ENCODE measurements at places on chromosomes 5 and 9.

- DNase-seq, result no peak
Measured at GRCh38 chr5:128328446-128328845, 209.6 kb downstream of the FBN2 start.

DNA sequence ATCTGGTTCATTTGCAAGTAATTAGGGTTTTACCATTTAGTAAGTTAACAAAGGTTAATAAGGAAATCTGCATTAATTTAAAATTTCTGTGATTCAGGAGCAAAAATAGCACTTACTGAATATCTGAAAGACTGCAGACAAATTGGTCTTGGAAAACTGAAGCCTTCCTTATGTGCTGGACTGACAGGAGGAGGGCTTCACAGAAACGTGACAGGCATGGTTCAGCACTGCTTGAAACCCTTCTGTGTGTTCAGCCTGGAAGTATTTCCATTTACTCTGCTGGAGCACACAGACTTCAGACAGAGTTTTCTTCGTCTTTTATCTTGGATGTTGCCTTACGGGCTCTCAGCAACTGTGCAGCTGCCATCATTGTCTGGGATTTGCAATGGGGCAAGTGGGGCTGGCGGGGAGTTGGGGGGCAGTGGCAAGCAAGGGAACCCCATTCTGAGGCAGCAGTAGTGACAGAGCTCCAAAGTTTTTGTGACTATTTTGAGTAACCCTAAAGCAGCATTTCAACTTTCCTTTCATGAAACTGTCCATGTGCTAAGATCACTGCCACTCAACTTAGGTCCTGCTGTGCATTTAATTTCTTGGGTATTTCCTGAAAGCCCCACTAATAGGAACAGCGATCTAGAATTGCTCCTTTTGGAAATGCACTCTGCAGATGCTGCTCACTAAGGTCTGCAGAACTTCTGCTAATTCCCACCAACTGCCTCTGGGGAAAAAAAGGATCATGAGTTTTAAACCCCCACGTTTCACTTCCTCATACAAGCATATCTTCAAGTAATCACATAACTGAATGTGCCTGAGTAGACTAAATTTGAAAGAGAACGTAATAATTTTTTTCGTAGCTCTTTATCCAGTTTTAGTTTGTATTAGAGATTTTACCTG lies 56.6 kb downstream of the KCNN2 start:
- no peak for DNase-seq

DNA sequence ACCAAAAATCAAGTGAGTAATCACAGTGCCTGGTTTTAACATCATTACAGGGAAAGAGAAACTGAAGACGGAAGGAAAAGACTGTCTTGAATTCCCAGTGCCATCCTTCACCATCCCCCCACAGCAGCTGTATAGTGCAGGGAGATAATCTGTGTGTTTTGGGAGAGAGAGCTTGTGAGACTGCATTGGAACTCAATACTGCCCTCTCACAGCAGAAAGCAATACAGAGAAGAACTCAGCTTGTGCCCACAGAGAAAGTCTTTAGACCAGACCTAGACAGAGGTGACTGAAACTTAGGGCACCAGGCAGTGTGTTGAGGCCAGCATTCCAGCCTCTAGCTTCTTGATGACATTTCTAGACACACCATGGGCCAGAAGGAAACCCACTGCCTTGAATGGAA lies 754.7 kb upstream of the CDH6 start:
- no peak for DNase-seq

GRCh38 chr5:42756606-42757601 lies at the start of gene CCDC152:
TSS of gene CCDC152 (plus strand) at chr5:42756818. CDS start at chr5:42759122, 2,304 bp downstream.
- peak; percentile 62 for DNase-seq

Measured in CD4-positive, alpha-beta T cell treated with Interleukin-10 for 1 hour (primary cell).